ENCODE measurements at places on chromosomes 1 and 21.

DNA sequence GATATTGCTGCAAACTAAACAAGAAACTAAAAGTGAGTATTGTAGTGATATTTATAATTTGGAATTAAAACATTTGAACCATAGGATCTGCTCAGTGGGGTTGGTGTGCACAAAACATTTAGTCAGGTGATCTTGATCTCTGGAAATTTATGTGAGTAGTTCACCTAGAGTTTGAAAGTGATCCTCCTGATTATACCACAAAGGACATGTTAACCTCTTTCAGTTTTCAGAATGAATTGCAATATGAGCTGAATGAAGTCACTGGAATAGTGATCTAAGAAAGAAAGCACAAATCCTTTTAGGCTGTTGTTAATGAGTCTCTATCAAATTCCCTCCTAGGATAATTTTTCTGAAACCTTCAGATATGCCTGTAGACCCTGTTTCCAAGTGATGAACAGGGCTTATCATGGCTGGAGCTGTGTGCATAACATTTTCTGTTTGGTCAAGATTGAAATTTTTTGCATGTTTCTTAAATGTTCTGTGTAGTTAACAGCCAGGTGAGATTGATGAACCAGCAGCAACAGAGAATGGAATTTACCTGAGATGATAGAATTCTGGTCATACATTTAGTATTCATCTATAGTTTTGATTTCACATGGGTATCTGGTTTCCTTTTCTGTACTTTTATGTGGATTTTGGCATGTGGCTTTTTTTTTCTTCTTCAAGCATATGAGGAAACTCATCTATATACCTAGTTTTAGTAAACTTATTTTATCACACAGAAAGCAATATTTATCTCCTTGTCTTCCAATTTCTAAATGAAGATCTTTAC, 25.5 kb downstream of the CDC14A start:
- no peak for DNase-seq

GRCh38 chr1:165129568-165130164, 226.8 kb downstream of the LMX1A start:
- DNase-seq: peak; percentile 51

- DNase-seq: no peak
These were observed 103.3 kb upstream of the SLC45A1 start for GRCh38 chr1:8214501-8215173.

- no peak for DNase-seq
These were observed 123.7 kb upstream of the EDN2 start for GRCh38 chr1:41608211-41608610.

- DNase-seq: no peak
These were observed 27.5 kb downstream of the TMEM51 start for GRCh38 chr1:15180945-15181523.

DNA sequence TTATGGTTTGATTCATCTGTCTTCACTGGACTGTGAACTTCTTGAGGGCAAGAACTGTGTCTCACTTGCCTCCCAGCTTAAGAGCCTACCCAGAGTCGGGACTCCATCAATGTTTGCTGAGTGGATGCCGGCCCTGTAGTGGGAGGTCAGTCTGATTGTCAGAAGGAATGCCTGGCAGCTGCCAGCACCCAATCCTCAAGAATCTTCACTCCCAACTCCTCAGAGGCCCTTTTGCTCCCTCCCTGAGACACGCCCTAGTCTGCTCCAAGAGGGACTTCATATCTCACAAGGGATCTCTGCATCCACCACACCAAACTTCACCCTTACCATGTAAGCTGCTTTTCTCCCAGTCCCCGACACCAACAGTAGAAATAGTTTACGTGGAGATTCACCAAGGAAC, 15.2 kb upstream of the KDM4A start:
- DNase-seq: no peak

- DNase-seq: no peak
These were observed 329.9 kb upstream of the PROX1 start for GRCh38 chr1:213657879-213658278.

DNA sequence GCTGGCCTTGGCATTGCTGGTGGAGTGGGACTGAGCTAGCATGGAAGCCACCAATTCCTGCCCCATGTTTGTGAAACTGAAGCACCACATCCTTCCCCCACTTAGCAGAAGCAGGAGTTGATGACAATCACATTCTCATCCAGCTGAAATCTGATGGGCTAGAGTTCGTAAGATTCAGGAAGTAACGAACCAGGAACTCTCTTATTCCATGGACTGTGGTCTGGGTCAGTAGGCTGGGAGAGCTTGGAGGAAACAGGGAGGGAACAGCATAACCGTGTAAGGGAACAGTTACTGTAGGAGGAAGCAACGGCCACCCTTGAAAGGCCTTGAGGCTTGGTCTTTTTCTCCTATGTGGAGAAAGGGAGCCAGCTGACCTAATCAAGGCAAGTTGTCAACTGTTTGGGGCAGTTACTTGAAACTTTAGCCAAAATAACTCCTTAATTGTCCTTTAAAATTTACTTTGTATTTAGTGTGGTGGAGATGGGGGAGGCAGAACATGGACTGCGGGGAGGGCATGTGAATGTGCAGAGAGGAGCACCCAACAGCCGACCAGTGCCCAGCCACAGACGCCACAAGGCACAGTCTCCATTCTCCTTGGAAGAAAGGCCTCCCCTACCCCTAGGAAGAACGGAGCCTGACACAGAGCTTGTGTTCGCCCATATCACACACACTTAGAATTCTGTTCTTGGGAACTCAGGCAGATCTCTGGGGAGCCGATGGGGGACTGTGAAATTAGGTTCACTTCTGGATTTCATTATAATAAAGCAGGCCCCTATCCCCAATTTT, 2.0 kb upstream of the COQ8A start:
- DNase-seq: no peak

- DNase-seq: no peak
These were observed 105.0 kb downstream of the GPATCH2 start for GRCh38 chr1:217525773-217526490.

GRCh38 chr1:64312431-64312830, 109.0 kb downstream of the UBE2U start:
- DNase-seq: no peak

GRCh38 chr1:241518476-241519307, 863 bp downstream of the FH start:
- peak; percentile 75 for DNase-seq

GRCh38 chr1:6059866-6060265, 14.2 kb downstream of the KCNAB2 start:
- DNase-seq: no peak

GRCh38 chr1:38133756-38134155, 87.2 kb upstream of the POU3F1 start:
- DNase-seq: no peak

DNA sequence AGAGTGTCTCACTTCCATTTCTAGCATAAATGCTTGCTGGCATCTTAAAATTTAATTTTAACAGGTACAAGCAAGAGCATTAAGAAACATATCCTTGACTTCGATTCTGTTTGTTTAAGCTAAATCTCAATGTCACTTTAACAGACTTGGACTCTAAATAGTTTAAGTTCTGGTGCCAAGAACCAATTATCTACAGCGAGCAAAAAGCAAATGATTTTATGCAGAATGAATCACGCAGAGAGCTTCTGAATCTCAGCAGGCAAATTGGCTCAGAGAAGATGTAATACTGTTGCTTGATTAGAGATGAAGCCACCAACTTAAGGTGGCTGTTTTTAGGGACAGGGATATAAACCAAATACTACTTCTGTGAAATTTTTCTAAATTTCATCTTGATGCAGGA, 117.0 kb upstream of the PLD5 start:
- no peak for DNase-seq

GRCh38 chr21:42627527-42628289, 25.7 kb upstream of the PDE9A start:
- peak; percentile 50 for DNase-seq

GRCh38 chr1:225549821-225550220, 103.1 kb downstream of the ENAH start:
- no peak for DNase-seq

GRCh38 chr1:15738416-15739113, 2.5 kb downstream of the SLC25A34 start:
- DNase-seq: no peak

- no peak for DNase-seq
These were observed 50.2 kb downstream of the DENND1B start for GRCh38 chr1:197725044-197725443.

- peak; percentile 50 for DNase-seq
These were observed 14.4 kb downstream of the TMPRSS3 start for GRCh38 chr21:42381347-42381984.

- peak; percentile 83 for DNase-seq
These were observed 94.5 kb downstream of the SYT2 start for GRCh38 chr1:202615501-202616354.

GRCh38 chr1:2112280-2112701, 62.1 kb downstream of the PRKCZ start:
- peak; percentile 34 for DNase-seq

DNA sequence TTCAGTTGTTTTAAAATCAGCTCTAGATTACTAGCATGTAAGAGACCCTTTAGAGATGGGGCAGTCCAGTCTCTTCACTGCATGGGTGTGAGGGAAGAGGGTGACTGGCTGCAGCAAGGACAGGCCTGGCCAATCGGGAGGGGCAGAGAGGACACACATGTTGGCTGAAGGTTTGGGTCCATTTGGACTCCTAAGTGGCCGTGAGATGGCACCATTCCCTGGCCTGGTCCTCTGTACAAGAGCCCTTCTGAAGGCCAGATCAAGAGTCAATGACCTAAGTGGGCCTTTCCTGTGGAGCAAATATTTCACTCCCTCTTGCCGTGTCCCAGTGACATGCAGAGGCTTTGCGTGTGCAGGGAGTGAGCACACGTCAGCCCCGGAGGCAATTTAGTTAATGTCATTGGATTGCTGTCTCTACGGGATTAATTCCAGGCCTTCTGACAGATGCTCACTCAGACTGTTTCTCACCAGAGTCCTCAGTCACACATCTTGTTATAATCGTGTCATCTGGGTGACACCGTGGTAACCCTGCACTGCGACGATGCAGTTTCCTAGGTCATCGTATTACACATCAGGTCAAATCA, 613.0 kb downstream of the NPHP4 start:
- DNase-seq: no peak

- no peak for DNase-seq
These were observed 107.6 kb downstream of the LHX9 start for GRCh38 chr1:198024782-198025181.

DNA sequence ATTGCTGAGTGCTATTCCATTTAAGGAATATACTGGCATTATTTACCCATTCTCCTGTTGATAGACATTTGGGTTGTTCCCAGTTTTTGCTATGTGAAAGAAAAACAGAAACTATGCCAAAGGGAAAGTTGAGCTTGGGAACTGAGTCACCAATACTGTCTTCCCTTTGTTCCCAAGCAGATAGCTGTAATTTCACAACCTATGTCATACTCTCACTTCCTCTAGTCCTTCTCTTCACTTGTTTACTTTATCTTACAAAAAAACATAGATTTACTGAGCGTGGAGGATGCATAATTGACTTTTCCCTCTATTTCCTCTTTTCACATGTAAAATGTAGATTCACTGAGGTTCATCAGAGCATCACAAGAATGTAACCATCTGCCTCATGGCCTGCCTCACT, 32.4 kb upstream of the PGBD5 start:
- DNase-seq: no peak

- peak; percentile 87 for DNase-seq
These were observed 789 bp upstream of the PTPN14 start for GRCh38 chr1:214552174-214552608.

DNA sequence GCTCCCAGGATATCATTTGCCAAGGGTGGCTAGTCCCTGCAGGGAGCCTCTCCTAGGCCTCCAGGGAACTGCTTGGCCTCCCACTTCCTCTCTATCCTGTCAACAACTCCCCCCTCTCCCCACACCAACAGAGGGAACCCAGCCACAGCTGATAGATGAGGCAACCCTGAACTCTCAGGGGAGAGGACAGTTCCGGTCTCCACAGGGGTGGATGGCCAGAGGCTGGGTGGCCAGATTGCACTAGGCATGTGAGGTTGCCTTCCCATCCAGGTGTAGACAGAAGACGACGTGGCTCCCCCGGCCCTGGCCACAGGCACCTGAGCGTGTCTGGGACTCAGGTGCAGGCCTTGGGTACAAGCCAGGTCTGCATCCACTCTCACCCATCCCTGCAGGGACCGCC, 53.3 kb downstream of the TOR1AIP2 start:
- no peak for DNase-seq

GRCh38 chr1:37476460-37477197, 2.2 kb downstream of the ZC3H12A start:
- peak; percentile 89 for DNase-seq

GRCh38 chr1:94926126-94926914, 590 bp downstream of the CNN3 start:
- DNase-seq: peak; percentile 68

DNA sequence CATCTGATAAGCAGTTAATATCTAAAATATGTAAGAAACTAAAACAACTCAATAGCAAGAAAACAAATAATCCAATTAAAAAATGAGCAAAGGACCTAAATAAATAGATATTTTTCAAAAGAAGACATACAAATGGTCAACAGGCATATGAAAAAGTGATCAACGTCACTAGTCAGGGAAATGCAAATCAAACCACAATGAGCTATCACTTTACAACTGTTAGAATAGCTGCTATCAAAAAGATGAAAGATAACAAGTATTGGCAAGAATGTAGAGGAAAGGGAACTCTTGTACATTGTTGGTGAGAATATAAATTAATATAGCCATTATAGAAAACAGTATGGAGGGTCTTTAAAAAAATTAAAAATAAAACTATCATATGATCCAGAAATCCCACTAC, 40.7 kb upstream of the NEK7 start:
- DNase-seq: no peak

DNA sequence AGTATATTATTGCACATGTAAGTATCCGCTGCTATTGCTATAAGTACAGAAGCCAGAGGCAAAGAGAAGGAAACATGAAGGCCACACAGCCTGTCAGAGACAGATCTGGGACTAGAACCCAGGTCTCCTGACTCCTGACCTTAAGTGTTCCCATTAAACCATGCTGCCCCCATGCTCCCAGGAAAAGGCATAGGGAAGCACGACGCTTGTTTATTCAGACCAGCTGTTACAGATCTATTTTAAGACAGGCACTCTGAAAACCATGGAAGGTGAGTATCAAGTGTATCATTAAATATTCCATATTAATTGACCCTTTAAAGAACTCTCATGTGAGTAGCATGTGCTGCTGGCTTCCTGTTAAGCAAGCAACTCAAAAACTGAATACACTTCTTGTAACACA, 11.4 kb downstream of the VAV3 start:
- no peak for DNase-seq

DNA sequence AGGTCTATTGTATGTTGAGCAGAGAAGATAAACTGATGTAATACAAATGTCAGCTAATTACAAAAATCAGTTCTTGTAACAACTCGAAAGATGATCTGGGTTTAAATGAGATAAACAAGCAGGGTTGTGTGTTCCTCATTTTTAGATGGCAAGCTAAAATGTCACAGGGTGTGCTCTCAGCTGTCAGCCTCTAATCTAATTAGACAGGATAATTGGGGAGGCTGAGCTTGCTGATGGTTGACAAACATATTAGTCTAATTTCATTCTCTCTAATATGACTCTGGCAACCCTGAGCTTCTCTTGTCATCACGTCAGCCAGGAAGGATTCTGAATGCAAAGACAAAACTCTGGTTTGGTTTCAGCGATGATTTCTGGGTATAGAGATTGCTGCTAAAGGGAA, 335.3 kb upstream of the KAZN start:
- DNase-seq: no peak

GRCh38 chr1:116532671-116533428, 38.0 kb downstream of the CD58 start:
- DNase-seq: no peak

Data from aorta (tissue), 5 donors.